ENCODE measurements at places on chromosomes 7 and 10.

DNA sequence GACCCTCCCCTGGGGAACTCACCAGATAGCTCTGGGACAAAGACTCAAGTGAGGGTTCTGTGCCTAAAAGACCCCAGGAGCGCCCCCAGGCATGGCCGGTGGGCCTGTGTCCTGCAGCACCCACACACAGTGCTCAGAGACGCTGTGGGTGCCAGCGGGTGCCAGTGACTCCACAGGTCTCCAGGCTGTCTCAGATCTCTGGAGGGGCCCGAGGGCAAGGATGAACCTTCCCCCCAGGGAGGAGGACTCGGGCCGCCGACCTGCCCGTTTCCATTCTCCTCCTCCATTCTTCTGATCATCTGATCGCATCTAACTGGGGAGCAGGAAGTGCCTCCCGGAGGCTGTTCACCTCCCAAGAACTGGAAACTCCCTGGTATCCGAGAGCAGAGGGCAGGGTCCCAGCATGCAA lies 980 bp downstream of the ADAM8 start:
- peak; percentile 81 for DNase-seq

GRCh38 chr10:102451105-102451969 lies at the start of gene C10orf95:
C10orf95 (minus strand) TSS chr10:102451543; CDS start chr10:102451093, 450 bp downstream.
- DNase-seq, result no peak

DNA sequence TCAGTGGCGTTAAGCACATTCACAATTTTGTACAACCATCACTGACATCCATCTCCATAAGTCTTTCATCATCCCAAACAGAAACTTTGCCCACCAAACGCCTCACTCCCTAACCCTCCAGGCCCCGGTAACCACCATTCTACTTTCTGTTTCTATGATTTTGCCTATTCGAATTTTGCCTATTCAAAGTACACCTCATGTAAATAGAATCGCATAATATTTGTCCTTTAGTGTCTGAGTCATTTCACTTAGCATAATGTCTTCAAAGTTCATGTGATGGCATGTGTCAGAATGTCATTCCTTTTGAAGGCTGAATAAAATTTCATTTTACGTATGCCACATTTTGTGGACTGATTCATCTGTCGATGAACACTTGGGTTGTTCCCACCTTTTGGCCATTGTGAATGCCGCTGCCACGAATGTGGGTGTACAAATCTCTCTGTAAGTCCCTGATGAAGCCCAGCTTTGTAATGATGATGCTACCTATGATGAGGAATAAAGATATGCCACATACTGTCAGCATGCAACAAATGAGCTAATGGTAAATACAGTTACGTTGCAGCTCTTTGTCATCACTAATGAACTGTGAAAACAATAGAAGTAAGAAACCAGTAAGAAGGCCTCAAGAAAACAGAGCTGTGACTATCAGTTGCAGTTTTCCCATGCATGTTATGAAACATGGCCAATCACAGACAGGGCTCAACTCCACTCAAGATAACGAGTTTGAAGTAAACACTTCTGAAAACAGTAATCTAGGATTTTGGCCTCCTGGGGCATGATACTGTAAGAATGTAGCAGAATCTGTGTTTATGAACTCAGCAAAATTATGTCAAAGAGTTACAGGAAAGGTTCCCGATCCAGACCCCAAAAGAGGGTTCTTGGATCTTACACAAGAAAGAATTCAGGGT lies 120.0 kb downstream of the ADAM12 start:
- DNase-seq, result no peak

DNA sequence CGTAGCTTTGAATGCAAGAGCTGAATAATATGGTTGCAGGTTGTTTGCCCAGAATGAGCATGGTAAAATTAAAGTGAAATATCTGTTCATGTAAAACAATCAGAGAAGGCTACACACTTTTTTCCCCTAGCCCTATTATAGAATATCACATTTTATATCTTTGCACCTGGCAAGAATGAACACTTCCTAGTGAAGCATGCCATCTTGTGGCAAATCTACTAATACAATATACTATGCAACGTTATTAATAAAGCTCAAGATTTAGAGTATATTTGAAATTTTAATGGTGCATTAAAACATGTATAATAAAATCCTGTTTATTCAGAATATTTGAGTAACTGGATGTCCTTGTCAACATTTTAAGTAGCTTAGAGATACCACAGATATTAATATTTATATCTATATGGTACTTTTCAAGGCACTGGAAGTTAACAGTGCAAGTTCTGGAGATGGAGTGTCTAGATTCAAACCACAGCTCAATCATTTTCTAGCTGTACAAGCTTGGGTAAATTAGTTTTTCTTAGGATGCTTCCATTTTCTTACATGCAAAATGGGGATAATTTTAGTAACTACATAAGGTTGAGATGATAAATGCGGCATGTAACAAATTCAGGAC lies 643.1 kb upstream of the SEMA3D start:
- DNase-seq, result no peak

- no peak for DNase-seq
Observed at GRCh38 chr7:50166997-50167965, 74.2 kb upstream of the ZPBP start.

DNA sequence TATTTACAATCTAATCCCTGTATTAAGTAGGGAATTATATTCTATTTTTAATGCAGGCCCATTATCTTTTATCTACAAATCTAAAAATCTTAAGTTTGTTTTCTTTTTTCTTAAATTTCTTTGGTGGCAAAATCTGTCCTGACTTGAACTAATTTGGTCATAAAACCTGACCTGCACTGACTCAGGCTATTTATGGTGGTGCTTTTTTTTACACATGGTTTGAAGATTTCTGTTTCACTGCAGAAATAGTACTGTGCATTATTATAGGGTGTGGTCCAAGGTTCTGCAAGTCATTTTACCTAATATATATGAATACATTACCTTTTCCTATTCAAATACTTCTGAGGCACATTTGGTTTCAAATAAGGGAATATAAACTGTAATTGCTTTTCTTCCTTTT lies 137.0 kb downstream of the CD36 start:
- no peak for DNase-seq

DNA sequence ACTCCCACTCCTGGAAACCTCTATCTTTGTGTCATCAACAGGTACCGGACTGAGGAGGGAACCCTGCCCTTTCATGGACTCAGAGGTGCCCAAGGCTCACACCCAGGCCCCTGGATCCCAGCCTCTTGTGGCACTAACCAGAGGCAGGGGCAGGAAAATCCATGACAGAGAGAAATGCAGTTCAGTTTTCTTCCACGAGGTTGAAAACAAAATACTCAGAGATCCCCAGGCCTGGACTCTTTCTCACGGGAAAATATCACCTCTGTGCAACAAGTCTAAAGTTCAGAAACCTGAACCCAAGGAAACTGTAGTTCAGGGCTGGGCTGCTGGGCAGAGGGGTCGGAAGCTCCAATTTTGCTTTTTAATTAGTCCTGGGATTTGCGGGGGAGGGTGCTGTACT lies 21.4 kb upstream of the OPN4 start:
- no peak for DNase-seq

DNA sequence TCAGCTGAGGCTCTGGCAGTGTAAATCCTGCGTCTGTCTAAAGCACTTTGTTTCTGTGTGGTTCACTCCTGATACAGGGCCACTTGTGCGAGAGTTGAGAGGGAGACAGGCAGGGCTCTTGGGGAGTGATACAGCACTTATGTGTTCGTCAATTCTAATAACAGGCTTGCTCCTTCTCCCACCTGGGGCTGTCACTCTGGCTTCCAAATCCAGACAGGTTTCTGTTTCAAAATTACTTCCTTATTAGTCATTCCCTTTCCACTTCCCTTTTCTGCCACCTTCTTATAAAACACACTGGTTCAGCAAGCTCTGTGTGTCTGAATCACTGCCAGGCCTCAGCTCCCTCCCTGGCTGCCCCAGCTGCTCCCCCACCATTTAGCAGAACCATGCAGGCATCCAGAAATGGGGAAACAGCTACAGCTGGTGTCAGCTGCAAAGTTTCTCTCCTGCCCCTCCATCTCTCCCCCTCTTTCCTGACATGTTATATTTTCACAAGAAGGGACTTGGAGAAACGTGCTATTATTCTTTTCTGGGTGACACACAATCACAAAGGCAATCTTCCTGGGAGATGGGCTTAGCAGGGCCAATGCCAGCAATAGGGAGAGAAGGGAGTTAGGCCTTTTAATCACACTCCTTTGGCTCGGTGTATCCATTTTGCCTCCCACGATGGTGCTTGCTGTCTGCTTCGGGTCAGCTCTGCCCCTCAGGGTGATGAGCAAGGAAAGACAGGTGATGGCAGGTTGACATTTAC lies 58.4 kb upstream of the ZNRF2 start:
- peak; percentile 44 for DNase-seq

DNA sequence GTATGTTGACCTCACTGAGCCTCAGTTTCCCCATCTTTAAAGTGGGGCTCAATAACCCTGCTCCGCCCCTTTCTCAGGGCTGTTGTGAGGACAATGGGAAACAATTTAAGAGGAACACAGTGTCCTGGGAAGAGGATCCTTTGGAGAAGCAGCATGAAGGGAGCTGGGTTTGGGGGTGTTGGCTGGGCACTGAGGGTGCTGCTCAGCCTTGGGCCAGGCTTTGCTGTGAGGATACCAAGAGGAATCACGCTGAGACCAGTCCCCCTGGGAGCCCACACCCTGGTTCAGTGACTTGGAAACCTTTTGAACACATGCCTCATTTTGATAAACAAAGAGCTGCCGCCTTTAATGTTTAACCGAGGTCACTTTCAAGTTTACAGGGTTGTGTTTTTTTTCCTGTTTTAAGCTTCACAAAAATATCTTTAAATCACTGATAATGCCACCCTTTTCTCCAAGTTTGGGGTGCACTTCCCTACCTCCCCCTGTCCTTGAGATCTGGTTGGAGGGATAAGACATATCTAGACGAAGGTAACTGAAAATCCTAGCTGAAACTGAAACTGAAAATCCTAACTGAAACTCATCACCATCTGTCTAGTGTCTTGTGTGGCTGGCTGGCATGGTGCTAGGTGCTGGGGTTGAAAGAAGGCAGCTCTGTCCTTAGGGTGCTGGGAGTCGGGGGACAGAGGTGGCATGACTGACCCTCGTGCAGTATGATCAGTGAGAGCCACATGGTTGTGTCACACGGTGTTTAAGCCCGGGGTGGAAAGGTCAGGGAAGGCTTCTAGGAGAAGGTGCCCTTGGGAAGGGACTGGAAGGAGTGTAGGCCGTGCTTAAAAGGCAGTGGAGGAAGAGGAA lies 27.7 kb downstream of the ZNF775 start:
- DNase-seq, result peak; percentile 74

DNA sequence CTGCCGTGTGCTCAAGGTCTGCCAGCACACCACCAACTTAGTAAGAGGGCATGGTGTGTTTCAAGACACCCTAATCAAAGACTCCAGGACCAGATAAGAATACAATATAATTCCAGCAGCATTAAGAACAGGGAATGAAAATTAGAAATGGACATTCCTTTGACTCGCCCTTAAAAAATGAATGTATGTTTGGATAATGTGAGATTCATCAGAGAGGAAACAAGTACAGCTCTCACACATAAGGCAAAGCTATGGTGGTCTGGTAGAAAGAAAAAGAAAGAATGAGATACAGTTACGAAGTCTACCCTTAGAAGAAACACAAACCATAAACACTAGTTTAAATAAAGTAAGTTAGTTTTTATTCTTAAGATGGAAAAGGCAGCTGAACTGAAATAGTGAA lies 174.8 kb upstream of the ANK3 start:
- no peak for DNase-seq

GRCh38 chr10:80474941-80475340 lies 20.8 kb downstream of the TSPAN14 start:
- no peak for DNase-seq

GRCh38 chr7:133975130-133975529 lies 152.0 kb upstream of the LRGUK start:
- no peak for DNase-seq

DNA sequence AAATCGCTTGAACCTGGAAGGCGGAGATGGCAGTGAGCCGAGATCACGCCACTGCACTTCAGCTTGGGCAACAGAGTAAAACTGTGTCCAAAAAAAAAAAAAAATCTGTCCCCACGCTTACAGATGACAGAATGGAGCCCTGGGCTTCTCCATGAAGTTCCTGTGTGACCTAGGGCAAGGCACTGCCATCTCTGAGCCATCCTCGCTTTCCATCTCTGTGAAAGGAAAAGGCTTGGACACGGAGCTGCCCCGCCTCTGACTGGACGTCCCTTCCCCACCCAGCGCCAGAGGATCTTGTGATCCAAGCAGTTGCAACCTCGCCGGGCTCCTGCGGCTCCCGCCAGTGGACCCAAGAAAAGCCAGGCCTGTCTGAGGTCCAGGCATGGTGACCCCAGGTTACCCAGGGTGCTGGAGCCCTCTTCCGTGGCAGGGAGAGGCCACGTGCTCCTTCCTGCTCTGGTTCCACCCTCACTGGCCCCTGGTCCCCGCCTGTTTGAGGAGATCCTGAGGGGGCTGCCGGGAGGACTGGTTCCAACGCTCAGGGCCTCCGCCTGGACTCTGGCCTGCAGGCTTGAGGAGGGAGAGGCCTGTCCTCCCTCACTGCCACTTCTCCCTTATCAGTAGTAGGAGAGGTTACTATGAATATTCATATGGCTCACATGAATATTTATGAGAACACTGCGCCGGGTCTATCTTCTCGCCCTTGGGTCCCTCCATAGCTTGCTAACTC lies 25.6 kb upstream of the ELFN1 start:
- no peak for DNase-seq

- no peak for DNase-seq
Observed at GRCh38 chr7:46054915-46055314, 133.8 kb upstream of the IGFBP3 start.

DNA sequence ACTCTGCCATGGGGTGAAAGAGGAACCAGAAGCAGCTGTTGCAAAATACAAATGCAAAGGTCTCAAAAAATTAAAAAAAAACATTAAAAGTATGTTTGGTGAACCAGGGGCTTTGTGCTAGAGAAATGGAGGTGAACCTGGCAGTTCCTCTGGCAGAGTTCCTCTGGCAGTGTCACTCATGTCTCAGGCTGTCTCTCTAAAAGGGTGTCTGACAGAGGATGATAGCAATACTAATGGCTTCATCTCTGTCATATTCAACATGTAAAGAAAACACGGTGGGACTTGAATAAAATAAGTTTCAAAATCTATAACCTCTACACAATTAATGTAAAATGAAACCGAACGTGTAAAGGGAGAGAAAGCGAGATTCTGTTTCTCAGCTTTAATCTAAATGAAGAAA lies 375.7 kb upstream of the VWC2 start:
- no peak for DNase-seq

DNA sequence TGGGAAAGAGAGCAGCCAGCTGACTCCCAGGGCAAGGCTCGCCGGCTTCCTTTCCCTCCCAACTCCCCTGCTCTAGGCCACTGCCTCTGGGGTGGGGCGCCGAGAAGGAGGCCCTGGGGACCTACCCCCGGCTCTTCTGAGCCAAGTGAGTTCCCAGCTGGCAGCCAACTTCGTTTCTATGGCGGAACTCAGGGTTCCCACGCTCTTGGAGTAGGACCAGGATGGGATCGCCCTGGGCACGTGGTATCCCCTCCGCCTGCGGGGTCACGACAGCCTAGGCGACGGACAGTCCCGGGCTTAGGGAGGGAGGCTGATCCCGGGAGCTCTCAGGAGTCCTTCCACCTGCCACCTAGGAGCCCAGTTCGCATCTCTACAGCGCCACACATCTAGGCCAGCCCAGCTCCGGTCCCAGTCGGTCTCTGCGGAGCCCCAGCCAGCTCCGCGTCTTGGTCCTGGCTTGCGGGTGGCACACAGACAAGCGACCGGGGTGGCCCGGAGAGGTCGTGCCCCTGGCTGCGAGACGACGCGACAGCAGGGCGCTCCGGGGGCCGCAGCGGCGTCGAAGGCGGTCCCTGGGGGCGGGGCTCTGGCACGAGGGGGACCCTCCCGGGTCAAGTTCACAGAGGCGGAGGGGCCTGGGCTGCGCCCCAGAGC lies 20.5 kb upstream of the GATA3 start:
- DNase-seq, result no peak

- no peak for DNase-seq
Observed at GRCh38 chr10:118272149-118272721, 69.9 kb downstream of the FAM204A start.

GRCh38 chr10:128981881-128982615 lies 485.0 kb upstream of the MGMT start:
- no peak for DNase-seq

Data from GM13977 (cell line).